ENCODE measurements at places on chromosomes 6 and 20.
A peak's percentile ranks its signal among the peaks of the same experiment; 100 is the strongest.

GRCh38 chr20:52978851-52979250 is 6.7 kb downstream of the TSHZ2 start:
- no peak for DNase-seq

DNA sequence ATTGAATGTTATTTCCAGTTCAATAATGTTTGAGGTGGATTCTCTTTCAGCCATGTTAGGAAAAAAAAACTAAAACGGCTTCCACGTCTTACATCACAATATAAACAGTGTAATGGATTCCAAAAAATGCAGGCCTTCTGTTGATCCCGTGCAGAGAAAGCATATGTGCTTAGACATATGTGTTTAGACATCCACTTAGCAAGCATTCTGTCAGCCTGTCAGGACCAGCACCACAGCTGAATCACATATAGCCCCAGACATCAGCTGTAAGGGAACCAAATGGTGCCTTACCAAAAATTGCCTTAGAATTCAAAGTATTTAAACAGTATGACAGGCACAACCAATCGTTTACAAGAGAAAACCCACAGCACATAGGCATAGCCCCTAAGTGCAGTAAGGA is 304.9 kb downstream of the EYA4 start:
- DNase-seq, result no peak

DNA sequence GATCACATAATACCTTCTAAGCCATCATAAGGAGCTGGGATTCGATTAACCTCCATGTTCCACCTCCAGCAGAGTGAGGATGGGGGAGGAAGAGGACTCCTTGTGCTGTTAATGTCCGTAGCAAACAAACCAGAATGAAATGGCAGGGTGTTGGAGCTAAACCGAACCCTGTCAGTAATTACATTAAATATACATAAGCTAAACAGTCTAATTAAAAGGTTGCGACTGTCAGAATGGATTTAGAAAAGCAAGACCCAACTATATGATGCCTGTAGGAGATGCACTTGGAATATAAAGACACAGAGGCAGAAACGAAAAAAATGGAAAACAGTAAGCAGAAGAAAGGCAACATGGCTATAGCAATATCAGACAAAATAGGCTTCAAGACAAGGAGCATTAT is 13.2 kb downstream of the PREX1 start:
- DNase-seq, result no peak

- DNase-seq, result no peak
These were observed 34.9 kb upstream of the ALDH8A1 start for GRCh38 chr6:134984821-134985220.

GRCh38 chr20:44334306-44334705 is 2.5 kb upstream of the R3HDML start:
- no peak for DNase-seq

DNA sequence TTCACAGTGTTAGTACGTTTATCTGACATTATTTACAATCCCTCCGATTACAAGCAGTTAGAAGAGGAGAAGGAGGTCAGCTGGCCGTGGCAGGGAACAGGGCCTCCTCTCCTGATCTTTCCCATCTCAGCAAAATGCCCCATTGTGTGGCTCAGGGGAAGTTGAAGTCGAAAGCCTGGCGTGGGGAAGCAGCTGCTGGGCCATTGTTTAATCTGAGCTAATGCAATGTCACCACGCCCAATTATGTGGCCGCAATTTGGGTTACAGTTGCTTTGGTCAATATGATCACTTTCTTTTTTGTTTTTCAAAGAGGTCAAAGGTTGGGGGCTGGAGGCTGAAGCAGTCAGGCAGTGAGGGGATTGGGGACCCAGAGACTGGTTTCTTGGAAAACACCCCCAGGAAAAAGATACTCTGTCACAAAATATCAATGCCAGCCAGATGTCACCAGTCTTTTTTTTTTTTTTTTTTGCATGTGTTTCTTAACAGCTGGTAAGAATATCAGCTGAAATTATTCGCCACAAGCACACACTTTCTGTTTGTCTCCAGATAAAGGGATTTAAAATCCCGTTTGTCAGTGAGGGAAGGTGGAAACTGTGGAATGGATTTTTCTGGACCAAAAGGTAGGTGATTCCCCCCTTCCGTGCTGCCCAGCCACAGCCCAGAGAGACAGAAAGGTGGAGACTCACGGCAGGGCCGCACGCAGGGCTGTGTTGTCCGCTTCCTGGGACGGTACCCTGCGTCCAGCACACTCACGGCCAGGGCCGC is 24.6 kb downstream of the DLL1 start:
- DNase-seq, result no peak

GRCh38 chr6:167275436-167275835 is 15.7 kb upstream of the UNC93A start:
- DNase-seq, result peak; percentile 38

DNA sequence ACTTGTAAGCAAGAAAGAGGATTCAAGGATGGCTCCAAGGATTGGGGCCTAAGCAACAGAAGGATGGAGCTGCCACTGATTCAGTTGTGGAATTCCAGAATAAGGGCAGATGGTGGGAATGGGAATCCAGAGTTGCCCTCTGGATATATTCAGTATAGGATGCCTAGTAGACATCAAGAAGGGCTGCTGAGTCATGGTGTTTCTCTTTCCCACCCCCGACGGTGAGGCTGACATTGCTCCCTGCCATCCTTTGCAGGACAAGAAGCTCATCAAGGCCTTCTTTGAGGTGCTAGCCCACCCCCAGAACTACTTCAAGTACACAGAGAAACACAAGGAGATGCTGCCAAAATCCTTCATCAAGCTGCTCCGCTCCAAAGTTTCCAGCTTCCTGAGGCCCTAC is 11.2 kb upstream of the ZNF76 start:
- no peak for DNase-seq

DNA sequence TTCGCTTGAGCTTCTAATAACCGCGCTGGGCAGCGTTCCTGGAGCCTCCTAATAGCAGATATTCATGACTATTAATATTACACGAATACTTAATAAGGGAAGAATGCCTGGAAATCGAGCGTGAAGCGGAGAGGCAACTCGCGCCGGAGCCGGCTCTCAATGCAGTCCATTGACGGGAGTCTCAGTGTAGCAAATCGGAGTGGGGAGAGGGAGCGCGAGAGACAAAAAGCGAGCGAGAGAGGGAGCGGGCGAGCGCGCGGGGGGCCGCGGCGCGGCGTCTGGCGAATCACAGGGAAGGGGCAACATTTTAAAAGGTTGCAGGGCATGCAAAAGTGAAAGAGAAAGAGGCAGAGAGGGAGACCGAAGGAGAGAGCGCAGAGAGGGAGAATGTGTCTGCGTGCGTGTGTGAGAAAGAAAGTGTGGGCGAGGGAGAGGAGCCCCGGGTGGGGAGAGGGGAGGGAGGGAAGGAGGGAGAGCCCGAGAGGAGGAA is 2.9 kb downstream of the TFAP2A start:
- peak; percentile 71 for DNase-seq

DNA sequence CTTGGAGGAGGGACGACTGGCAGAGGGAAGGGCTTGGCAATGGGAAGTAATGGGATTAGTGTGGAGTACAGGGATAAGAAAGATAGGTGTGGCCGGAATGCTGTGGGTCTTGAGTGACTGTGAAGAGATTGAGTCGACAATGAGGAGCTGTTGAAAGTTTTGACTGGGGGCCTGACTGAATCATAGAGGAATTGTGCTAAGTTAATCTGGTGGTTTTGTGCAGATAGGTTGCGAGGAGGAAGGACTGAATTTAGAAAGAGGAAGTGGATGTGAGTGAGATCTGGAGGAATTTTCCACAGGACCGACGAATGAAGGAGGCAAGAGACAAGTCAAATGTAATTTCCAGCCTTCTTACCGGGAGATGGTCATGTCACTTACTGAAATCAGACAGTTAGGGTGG is 143.9 kb upstream of the RALGAPA2 start:
- no peak for DNase-seq

DNA sequence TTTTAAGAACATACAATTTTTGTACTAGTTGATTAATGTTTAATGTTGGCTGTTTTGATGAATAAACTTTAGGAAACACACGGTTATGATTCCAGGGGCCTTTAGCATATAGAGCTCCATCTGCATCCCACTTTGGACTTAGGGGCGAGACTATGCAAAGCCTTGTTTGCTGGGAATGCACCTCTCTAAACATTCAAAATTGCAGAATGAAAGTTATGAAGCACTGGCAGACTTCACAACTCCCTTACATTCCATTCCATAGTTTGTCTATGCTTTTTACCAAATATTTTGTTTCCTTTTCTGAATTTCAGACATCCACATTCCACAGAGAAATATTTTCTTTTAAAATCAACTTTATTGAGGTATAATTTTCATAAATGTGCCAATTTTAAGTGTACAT is 10.3 kb upstream of the TCP11 start:
- no peak for DNase-seq

DNA sequence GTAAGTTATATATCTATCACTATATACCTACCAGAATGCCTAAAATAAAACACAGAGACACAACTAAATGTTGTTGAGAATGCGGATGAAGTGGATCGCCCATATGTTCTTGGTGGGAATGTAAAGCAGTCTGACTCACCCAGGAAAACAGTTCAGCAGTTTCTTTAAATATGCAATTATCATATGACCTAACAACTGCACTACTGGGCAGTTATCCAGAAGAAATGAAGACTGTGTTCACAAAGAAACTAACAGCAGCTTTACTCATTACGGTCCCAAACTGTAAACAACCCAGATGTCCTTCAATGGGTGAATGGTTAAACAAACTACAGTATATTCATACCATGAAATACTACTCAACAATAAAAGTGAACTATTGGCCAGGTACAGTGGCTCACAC is 14.3 kb upstream of the ZC3H12D start:
- DNase-seq, result no peak

- DNase-seq, result no peak
These were observed 95.5 kb upstream of the VGLL2 start for GRCh38 chr6:117169781-117170281.

- DNase-seq, result no peak
These were observed 837 bp upstream of the OSER1 start for GRCh38 chr20:44211177-44212039.

DNA sequence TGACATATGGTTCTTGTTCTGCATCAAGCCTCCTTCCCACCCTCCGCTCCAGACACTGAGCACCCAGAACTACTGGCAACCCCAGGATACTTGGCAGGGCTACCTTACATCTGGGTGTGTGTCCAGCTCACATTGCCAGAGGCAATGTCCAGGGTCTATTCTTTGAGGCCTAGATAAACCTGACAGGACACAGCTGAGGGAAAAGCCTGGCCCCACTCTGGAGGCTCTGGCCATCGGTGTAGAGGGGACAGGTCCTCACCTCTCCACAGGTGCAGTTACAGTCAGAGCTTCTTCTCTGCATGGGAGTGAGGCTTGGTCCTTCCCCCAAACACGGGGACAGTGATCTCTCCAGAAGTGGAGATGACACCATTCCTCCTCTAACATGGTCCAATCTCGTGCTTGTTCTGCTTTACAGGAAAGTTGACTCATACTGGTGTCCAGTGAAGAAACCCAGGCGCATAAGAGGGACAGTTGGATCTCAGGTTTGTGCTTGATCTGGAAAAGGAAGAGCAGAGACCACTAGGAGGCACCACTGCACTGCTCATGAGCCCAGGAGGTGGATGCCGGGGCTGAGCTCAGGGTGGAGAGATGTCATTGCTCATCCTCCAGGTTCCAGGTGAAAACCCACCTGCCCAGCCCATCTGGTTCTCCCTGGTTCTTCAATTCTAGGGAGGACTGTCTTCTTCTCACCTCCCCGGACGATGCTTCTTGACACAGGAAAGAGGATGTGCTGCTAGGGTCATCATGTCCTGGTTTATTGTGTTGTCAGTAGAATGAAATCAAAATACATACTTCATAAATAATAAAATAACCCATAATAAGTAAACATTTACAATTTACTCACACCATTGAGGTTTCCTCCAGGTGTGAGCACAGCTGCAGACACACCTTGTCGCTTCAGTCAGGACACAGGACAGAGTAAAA is 14.7 kb downstream of the HLA-F start:
- peak; percentile 71 for DNase-seq

GRCh38 chr20:58000861-58001260 is 227.6 kb downstream of the ANKRD60 start:
- DNase-seq, result no peak

- DNase-seq, result no peak
These were observed 41.7 kb upstream of the EMILIN3 start for GRCh38 chr20:41408156-41408794.

GRCh38 chr20:41095110-41095969 is 42.0 kb upstream of the PLCG1 start:
- no peak for DNase-seq

DNA sequence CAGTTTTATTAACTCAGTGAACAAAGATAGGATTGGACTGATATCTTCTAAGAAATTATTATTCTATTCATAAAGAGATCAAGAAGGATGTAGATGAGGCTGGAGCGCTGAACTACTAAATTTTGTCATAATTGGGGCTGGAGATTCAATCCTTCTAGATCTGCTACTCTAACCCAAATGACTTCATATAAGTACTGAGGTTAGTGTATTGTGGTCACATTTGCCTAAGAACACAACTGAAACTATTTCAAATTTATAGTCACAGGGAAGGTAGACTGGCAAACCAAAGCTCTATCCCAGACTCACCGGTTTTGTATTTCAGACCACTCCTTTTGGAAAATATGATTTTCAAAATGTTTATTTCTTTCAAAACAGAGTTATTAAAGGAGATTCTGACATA is 96.7 kb downstream of the BMP5 start:
- no peak for DNase-seq

DNA sequence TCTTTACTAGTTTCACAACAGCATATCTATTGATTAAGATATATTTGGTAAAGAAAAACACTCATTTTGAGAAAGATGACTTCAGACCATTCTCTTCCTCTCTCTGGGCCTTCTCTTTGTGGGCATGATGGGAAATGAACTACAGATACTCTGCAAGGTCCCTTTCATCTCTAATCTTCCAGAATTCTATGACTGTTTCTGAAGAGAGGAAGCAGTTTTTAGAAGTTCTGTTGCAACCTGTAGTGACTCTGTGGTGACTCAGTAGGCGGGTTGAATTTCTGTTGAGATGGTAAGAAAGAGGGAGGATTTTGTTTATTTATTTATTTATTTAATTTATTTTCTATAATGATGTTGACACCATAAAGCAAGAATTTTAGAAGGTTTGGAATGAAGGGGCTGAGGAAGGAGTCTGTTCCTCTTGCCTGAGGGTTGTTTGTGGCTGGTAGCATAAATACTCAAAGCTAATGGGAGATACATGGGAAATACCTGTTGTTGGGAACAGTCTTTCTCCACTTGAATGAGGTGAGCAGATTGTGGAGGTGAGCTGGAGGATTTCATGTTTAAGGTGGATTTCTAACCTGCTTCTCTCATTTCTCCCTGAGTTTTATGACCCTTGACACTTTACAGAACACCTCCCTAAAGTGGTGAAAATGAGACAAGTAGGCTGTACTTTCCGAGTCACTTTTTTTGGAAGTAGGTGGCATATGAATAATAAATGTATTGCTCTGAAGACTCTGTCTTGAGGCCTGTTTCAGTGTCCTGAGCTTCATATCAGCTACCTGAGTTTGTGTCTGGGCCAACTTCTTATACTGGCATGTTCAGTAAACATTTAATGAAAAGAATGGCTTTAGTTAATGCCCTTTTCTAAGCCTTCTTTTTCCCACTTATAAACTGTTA is 15.0 kb downstream of the ACSS2 start:
- DNase-seq, result no peak

DNA sequence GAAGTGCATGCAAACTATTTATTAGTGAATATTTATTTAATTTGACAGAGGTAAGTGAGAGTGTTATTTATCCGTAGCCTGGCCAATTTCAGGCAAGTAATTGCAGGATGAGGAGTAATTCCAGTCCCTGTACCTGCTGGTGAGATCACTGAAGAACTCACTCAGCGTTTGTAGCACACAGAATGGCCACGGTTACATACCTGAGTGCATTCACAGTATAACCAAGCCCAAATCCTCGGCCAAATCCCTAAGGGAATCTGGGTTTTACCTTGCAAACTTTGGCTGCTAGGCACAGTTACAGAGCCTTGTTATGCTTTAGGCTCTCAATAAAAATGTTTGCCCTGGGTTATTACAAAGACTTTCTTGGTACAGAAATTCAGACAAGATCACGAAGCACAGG is 93.3 kb downstream of the KCNQ5 start:
- DNase-seq, result no peak
